ENCODE measurements at places on chromosomes 11 and 22. TPM values are rescaled to one million over a fixed set of nuclear protein-coding genes. Genes with fewer than 3 reads are reported as not detected.

VPREB1 gene
- not detected for total RNA-seq

BIK gene
- total RNA-seq, result 6.9 TPM

KCNC1 gene
- total RNA-seq, result not detected

TAGLN gene
- 216 TPM for total RNA-seq

CST6 gene
- total RNA-seq, result 48.8 TPM

DERL3 gene
- total RNA-seq, result not detected

ZDHHC5 gene
- 91.1 TPM for total RNA-seq

SUSD2 gene
- 35.4 TPM for total RNA-seq

PARVG gene
- total RNA-seq, result 3.6 TPM

OR5T1 gene
- not detected for total RNA-seq

PRSS23 gene
- 20.0 TPM for total RNA-seq

DGCR6 gene
- 6.3 TPM for total RNA-seq

NRGN gene
- total RNA-seq, result 0.65 TPM

TRIM49C gene
- not detected for total RNA-seq

BTG4 gene
- total RNA-seq, result not detected

DGAT2 gene
- 338 TPM for total RNA-seq

UPB1 gene
- total RNA-seq, result 2.4 TPM

KCNJ4 gene
- total RNA-seq, result 0.55 TPM

KRTAP5-11 gene
- 1.7 TPM for total RNA-seq

C11orf65 gene
- 3.1 TPM for total RNA-seq
